Renal cortical epithelial cell (primary cell): ENCODE measurements at places on chromosomes 5 and 9. TPM values are rescaled to one million over a fixed set of nuclear protein-coding genes. Genes with fewer than 3 reads are reported as not detected.

DNA sequence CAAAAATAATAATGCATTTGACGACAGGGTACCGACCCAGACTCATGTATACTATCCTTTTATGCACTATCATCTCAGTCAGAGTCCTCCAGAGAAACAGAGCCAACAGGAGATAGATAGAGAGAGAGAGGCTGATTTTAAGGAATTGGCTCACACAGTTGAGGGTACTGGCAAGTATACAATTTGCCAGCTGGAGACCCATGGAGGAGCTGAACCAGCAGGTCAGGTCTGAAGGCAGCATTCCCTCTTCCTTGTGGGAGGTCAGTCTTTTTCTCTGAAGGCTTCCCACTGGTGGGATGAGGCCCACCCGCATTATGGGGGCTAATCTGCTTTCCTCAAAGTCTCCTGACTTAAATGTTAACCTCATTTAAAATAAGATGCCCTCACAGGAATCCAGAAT is 17.3 kb upstream of the MED10 start:
- DNase-seq = no peak

- DNase-seq = no peak
These were observed 58.0 kb downstream of the GPR21 start for GRCh38 chr9:123091459-123091858.

DNA sequence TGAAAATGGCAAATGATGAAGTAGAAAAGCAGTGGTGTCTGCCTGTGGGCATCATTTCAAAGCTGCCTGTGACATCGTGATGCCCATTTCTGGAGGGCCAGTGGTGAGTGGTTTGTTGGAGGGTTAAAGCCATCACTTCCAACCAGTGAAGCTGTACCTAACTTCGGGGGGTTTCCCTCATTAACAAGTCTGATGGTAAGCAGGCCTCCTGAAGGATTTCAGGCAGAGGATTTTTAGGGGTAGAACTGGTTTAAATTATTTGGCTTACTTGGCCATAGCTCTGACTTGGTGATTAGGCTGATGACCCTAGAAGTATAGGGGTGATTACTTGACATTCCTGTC is 10.7 kb downstream of the TNFAIP8 start:
- no peak for DNase-seq

- DNase-seq = peak; percentile 63
These were observed 69.5 kb upstream of the ANXA1 start for GRCh38 chr9:73081979-73082657.

Gene PCDHAC1
- total RNA-seq = 0.52 and 2.7 TPM in 2 replicates
